ENCODE measurements at places on chromosomes 12 and 14.

DNA sequence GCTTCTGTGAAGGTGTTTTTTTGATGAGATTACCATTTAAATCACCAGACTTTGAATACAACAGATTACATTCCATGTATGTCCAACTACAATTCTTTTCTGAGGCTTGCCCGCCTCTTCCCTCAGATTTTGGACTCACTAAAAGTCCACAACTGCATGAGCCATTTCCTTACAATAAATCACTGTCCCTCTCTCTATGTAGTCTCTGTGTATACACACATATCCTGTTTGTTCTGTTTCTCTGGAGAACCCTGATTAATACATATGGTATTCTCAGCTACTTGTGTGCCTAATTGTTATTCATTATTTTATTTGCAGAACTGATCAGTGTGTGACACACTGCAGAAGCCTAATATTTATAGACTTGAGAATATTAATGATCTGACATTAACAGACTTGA lies 2.4 kb upstream of the MIPOL1 start:
- DNase-seq, result no peak

DNA sequence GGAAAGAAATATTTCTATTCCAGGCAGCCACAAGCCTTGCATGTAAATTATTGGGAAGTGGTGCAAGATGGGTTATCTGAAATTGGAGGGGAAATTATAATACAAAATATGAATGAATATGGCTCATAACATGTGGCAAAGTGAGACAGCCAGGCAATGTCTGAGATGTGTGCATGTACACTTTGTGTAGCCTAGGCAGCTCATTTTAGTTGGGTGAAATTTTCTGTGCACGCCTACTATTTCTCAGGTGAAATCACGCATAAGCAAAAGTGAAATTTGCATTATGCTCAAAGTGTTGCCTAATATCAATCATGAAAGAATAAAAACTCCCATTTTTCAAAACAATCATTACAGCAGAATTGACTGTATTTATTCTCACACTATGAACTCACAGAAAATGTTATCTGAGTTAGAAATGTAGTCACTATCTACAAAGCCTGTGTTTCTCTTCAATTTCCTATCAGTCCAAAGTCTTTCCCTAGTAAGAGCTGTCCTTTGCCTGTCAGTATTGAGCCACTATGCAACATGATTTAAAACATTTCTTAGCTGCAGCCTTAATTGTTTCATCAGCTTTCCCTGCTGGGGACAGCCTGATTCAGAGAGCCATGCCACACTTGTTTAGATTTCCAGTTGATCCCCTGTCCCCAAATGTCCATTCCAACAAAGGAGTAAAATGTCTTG lies 80.7 kb downstream of the EPS8 start:
- no peak for DNase-seq

DNA sequence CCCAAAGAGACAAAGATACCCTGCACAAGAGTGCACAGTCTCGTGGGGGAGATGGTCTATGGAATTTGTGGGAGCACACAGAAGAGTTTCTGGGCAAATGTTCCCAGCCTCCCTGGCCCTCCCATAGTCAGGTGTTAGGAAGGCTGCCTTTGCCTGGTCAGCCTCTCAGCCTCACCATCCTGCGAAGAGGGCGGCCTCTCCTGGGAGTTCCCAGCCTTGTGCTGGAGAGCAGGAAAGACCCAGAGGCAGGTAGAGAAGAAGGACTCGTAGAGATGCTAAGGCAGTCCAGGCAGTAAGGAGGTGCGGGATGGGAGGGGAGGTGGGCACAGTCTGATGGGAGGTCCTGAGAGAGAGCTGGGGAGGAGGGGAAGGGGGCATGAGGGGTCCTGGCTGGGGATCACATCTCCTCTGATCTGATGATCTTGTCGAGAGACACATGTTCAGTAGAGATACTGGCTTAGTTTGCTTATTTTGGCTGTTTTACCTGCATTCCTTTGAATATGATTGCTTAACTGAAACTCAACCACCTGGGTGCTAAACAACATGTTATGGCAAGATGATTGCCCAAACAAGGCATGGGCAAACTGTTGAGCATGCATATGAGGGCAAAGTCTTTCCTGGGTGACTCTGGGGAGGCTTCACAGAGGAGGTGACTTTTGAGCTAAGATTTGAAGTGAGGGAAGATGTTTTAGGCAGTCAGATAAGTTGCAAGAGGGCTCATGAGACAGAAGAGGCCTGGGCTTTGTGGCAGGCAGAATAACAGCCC lies 10.5 kb downstream of the SERPINA6 start:
- no peak for DNase-seq

GRCh38 chr12:49331380-49332222 lies 5.4 kb downstream of the C1QL4 start:
- no peak for DNase-seq

DNA sequence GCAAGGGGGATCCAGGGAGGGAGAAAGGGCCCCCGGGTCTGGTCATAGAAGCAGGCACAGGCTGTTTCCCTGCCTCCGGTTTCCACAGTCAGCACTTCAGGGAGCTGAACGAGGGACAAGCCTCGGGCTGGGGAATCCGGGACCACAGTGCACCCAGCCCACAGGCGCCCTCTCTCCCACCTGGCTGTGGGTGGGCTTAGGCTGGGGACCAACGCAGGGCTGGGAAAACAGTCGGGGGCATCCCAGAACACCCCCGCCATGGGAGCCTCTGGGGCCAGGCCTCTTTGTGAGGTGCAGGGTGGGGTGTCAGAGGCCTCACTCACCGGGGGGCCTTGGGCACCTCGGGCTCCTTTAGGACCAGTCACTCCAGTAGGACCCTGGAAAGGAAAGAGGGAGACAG lies 16.3 kb downstream of the TMEM106C start:
- no peak for DNase-seq

GRCh38 chr14:102419716-102420115 lies 57.0 kb downstream of the TECPR2 start:
- DNase-seq, result no peak

DNA sequence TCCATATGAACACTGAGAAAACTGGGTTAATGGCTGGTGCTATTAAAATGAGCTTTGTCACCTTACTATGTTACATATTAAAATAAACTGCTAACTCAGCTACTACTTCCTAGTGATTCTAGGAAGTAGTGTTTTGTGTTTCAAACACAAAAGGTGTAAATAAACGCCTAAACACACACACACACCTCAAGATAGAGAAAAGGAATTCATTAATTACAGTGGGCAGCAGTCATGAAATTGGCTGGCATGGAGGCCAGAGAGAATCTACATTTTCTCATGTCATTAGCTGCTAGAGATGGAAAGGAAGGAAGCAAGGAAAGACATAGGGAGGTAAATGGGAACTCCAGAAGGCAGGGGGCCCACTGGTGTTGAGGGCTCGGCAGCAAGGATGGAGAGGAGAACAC lies 787 bp upstream of the PRMT5 start:
- no peak for DNase-seq
